MCF 10A (cell line): ENCODE measurements at places on chromosomes 1 and 21. TPM values are rescaled to one million over a fixed set of nuclear protein-coding genes. Genes with fewer than 3 reads are reported as not detected.

DNA sequence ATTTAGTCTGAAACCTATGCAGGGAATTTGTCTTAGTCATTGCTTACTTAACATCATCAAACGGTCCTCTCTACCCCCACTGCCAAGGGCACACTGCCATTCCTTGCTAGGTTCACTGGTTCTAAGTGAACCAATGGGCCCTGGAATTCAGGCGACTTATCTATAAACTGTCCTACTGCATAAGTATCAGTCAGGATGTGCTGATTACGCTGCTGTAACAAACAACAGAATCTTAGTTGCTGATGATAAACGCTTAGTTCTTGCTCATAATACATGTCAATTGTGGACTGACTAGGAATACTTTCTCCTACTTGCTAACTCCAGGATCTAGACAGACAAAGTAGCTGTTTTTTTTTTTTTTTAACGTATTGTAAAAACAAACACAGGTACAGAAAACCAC lies 136.1 kb downstream of the PRDM2 start:
- DNase-seq = peak; percentile 20

DNA sequence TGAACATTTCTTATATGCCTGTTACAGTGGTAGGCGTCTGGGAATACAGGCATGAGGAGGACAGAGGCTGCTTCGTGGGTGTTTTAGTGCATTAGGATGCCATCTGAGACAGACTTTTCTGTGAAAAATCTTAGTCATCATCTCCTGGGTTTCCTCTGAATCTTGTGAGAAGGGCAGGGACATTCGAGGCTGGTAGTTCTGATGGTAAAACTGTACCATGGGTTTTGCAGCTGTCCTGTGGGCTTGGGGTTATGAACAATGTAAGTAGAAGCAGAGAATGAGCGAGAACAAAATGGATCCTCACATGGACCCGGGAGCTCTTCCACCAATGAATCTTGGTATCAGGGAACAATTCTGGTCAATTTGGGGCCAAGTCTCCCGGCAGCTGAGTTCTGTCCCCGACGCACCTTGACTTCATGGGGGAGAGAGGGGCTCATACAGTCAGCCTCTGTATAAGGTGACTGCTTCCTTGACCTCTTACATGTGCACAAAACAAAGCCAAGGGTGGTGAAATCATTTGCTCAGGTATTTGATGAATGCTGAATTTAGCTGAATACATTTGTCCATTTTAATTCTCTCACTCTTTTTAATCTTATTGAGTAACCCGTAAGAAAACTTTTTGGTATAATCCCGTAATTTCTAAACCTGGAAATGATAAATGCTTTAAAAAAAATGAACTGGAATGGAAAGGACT lies 63.6 kb upstream of the ERRFI1 start:
- peak; percentile 26 for DNase-seq

DNA sequence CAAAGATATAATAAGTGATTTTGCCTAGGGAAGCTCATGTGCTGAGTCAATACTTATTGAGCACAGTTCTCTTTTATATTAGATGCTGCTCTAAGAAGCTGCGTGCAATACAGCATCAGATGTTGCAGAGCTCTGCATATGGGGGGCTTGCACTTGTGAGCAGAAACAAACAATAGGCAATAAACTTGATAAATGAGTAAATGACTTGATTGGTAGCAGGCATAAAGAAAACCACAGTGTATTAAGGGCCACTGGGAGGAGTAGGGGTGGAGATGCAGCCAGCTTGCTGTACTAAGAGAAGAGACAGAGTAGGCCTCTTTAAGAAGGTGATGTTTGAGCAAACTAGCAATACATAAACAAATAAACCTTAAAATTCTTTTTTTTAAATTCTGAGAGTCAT lies 598.5 kb upstream of the ADAMTS5 start:
- DNase-seq = no peak

DNA sequence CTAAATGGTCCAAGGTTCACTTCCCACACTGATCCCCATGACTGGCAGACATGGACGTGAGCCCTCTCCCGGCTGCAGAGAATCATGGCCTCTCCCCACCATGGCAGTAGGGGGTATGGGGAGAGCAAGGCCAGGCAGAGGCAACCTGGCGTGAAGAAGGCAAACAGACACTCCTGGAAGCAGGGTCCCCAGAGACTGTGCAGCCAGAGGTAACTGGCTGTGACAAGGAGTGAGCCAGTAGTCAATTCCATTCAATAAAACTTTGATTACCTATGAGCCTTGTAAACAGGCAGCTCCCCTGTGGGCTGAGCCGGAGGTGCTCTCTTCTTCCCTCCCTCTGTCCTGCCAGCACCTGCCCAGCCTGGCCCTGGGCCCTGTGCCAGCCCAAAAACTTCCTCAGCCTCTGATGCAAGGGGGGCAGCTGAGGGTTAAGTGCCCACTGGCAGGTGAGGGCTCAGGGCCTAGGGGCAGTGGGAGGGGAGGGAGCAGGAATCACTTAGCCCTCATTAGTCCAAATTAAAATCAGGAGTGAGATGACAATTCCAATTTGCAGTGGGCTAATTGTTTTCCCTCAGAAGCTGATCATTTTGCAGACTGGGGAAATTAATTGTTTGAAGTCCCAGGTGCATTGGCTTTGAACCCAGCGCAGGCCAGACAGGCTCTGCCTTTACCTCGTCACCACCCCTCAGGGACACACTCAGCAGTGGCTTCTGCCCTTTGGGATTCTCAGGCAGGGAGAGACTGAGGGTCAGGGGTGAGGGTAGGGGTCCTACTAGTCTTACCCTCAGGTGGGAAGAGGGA lies 35.6 kb downstream of the LRRN2 start:
- DNase-seq = no peak

DNA sequence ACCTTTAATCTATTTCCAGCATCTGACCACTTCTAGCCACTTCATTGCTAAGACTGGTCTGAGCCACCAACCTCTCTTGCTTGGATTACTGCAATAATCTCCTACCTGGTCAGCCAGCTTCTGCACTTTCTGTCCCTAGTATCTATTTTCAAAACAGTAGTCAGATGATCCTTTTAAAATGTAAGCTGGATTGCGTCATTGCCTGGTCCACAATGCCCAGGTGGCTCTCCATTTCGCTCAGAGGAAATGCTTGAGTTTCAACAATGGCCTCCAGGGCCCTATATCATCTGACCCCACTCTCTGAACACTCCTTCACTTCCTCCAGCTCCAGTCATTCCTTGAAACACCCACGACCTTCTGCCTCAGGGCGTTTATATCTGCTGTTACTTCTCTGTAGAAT lies 2.3 kb downstream of the FYB2 start:
- no peak for DNase-seq

DNA sequence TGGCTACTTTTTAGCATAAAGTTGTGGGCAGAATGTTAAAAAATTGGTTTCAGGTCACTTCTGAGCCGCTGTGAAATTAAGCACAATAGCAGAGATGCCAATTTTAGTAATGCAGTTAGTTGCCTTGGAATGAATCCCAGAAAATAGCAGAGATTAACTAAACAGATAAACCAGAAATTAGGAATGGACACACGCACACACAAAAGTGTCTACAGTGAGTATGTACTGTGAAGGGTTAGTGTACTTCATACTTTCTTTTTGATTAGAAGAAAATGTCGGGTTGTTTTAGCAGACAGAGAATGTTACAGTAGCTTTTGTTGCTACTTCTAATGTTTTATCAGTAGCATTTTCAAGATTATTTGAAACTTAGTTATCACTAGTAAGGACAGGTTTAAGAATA lies 106.7 kb downstream of the LEPR start:
- DNase-seq = peak; percentile 45

DNA sequence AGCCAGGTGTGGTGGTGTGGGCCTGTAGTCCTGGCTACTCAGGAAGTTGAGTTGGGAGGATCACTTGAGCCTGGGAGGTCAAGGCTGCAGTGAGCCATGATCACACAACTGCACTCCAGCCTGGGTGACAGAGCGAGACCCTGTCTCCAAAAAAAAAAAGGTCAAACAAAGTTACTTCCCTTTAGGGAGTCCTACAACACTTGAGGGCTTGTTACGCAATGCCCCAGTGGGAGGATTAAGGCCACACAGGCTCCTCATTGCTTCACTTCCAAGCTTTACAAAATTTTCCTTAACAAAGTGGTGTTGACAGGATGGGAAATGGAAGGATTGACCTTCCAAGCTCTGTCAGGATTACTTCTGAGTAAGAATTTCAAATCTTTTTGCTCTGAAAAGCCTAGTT lies 6.2 kb upstream of the EXTL1 start:
- DNase-seq = peak; percentile 82

DNA sequence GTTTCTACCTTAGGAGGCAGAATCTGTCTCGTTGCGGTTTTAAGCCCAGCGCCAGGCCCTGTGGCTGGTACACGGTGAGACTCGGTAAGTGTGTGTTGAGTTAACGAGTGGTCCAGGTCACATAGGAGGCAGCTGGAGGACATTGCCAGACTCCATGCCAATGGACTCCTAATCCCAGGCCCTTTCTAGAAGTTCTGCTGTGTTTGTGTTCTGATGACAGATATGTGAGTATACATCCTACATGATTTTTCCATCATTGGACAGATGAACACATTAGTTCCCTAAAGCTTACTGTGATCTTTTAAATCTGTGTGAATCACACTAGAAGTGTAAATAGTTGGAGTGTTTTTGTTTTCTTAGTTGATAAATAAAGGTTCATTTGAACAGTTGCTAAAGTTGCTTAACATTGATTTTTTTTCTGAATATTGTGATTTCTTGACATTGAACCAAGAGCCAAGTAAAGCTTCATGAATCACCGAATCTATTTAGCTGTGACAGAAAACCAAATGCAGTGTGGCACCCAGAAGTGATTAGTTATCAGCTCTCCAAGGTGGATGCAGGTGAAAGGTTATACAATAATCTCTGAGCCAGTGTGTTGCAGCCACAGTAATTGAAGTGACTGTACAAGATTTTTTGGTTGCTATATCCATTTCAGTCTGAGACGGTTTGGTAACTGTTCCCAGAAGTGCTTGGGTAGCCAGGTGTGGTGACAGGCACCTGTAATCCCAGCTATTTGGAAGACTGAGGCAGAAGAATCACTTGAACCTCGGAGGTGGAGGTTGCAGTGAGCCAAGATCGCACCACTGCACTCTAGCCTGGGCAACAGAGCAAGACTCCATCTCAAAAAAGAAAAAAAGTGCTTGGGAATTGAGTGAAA lies 46.3 kb downstream of the DOP1B start:
- DNase-seq = no peak

GRCh38 chr1:116907351-116907750 lies 2.4 kb upstream of the PTGFRN start:
- no peak for DNase-seq

DNA sequence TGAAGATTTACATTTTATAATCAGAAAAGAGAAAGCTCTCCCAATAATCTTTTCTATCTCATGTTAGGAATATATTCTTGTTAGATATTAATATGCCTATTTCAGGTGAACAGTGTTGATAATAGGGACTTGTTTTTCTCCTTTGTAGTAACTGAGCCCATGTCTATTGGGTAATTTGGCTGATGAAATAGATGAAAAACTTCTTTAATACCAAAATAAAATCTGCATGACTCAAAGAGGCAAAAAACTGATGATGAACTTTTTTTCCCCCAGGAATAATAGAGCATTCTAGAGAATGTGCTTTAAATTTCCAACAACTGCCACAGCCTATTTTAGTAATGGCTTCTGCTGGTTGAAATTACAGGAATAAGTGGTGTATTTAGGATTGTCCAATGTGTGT lies 178.9 kb upstream of the GREM2 start:
- DNase-seq = no peak

DNA sequence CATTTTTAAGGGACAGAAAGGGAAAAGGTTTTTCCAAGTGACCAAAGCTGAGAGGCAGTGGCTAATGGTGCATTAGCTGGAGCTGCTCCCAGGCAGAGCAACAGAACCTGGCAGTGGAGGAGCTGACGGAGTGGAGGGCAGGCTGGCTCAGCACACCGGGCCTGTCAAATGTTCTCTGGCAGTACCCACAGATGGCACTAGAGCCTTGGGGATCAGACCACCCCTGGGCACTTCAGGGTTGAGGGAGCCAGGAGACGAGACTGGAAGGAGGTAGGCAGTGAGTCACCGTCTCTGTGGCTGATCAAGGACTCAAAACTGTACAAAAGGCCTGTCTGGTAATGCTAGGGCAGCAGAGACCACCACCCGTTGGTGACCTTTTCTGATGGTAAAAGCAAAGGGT lies 121.7 kb upstream of the KIAA0040 start:
- DNase-seq = no peak

DNA sequence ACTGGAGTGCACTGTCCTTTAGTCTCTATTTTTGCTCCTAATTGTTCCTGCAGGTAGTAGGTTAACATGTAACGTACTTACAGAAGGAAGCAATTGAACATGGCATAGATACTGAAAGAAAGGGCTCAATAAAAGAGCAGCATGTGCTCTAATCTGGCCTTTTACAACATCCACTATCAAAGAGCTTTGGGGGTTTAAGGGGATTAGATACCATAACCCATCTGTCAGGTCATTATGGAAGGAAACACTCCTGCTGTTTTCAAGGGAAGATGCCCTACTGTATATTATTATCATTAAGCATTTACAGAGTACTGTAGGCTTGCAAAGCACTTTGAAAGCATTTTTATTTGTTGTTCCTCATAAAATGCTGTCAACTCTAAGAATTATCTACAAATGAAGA lies 152.8 kb downstream of the TTLL7 start:
- DNase-seq = no peak

GRCh38 chr1:230080822-230081221 lies 13.8 kb downstream of the GALNT2 start:
- DNase-seq = no peak

GRCh38 chr1:220563564-220563963 lies 35.6 kb downstream of the MARK1 start:
- DNase-seq = no peak

DNA sequence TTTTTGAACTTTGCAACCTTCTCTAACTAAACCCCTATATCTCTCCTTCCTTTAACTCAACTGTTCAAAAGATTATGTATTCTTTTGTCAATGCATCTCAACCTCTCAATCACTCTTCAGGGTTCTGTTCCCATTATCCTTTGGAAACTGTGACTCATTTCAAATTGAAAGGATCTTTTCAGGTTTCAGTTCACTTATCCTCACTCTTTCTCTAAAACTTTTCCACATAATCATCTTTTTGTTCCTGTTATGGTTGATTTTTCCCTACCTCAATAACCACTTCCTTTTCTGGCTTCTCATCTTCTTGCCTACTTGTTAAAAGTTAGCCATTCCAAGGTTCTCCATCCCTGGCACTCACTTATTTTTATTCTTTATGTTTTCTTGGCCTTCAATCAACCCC lies 56.2 kb upstream of the NUF2 start:
- no peak for DNase-seq

- peak; percentile 17 for DNase-seq
Measured at GRCh38 chr1:57254022-57254421, 169.8 kb downstream of the DAB1 start.

DNA sequence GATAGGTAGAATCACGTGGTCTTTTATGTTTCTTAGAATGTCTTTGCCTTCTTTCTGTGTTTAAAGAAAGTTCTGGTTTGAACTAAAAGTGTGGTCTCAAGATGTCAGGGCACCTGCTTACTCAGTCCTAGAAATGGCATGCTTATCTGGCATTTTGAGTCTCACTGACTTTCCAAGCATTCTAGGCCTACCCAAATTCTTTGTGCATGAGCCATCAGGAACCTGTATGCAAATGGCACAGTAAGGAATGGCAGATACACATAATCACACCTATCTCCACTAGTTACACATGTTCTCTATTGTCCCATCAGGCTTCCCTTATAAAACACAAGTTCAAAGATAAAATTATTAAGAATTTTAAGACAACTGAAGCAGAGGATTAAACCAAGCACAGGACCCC lies 29.5 kb upstream of the CLCA4 start:
- peak; percentile 29 for DNase-seq

GRCh38 chr1:169683661-169684060 lies 27.8 kb downstream of the SELL start:
- no peak for DNase-seq

Gene OR2AK2
- not detected in 2 replicates for total RNA-seq

Gene GJA5
- 0.28 TPM in 1 of 2 replicates, not detected in the other for total RNA-seq

Gene CFHR3
- total RNA-seq = not detected in 2 replicates

Gene RXFP4
- not detected in 2 replicates for total RNA-seq

Gene URB1
- 32.3 and 43.5 TPM in 2 replicates for total RNA-seq
